RKO (cell line): ENCODE measurements at places on chromosomes 5 and 9.
A peak's percentile ranks its signal among the peaks of the same experiment; 100 is the strongest.

GRCh38 chr9:37528652-37529471 lies 43.1 kb downstream of the POLR1E start:
- no peak for DNase-seq

DNA sequence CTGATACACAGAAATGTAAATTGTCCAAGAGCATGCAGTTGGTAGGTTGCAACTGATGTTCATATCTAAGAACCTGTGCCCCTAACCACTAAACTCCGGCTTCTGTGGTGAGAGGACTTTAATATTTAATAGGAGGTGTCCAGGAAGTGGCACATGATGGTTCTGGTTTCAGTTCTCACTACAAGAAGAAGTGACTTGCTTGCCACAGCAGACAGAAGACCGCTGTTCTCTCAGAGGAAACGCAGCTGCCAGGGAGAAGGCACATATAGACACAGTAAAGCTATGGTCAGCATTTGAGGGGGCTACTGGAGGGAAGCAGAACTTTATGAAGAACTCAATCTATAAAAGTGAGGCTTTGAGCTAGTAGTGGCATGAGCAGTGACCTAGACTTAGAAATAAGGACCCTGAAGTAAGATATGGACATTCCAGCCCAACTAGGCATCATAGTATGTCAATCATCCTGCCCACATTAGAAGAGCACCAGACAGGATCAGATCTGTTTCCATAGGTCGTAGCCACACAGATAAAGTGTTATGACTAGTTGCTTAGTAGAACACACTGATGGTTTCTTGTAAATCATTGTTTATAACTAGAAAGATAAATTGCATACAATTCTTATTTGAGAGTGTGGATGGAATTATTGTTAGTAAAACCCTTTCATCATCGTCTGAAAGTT lies 36.4 kb upstream of the DAB2 start:
- no peak for DNase-seq

- no peak for DNase-seq
These were observed 83.4 kb downstream of the TRIO start for GRCh38 chr5:14226554-14226953.

- no peak for DNase-seq
These were observed 38.5 kb downstream of the TARS1 start for GRCh38 chr5:33479311-33479710.

- DNase-seq: peak; percentile 68
These were observed 1.2 kb upstream of the SLC4A9 start for GRCh38 chr5:140358738-140359310.

GRCh38 chr5:92371889-92372235 lies 988.7 kb upstream of the ARRDC3 start:
- peak; percentile 5 for DNase-seq

DNA sequence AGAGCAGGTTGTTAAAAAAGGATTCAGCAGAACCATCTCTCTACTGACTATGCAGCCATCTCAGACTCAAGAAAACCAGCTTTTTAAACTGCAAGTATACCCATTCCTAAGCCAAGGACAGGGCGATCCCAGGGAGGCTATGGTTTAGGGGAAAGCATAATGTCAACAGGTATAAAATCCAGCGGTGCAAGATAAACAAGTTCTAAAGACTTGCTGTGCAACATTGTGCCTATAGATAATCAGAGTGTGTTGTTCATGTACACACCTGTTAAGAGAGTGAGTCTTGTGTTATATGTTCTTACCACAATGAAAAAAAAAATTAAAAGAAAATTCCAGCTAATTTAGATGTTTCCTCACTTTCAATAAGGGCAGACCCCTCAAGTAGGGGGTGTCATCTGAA lies 63.6 kb upstream of the DIRAS2 start:
- DNase-seq: no peak

DNA sequence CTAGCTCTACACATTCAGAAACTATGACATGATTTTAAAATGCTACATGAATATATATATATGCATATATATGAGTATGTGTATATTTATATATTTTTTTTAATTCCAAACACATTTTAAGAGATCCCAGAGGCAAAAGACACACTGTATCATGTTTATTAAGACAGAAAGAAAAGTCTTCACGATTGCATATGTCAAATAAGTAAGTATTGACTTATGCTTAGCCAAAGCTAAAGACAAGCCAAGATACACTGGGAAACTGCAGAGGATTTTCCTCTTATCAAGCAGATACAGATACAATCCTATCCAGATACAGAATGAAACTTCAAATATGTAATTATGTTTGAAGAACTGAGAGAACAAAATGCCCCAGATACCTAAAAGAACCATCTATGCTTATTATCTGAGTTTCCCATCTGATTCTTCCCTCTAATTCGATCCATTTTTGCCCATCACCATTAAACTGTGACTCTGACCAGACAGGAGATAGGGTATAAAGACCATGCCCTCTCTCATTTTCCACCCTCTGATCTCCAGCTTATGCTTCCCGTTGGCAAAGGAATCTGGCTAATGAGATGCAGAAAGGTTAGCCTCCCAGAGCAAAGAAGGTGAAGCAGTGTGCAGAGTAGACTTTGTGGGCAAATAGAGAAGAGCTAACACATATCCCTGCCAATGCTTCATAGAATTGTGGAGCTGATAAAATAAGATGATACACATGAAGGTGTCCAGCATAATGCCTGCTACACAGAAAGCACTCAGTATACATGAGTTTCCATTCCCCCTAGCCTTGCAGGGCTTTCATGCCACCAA lies 131.0 kb upstream of the TARS1 start:
- no peak for DNase-seq

GRCh38 chr9:116274293-116274692 lies 120.7 kb downstream of the PAPPA start:
- no peak for DNase-seq

GRCh38 chr5:96758621-96759020 lies 49.1 kb downstream of the ERAP1 start:
- no peak for DNase-seq

GRCh38 chr9:81530310-81530810 lies 159.0 kb downstream of the TLE1 start:
- no peak for DNase-seq

GRCh38 chr5:169354921-169355320 lies 54.0 kb upstream of the SLIT3 start:
- no peak for DNase-seq

DNA sequence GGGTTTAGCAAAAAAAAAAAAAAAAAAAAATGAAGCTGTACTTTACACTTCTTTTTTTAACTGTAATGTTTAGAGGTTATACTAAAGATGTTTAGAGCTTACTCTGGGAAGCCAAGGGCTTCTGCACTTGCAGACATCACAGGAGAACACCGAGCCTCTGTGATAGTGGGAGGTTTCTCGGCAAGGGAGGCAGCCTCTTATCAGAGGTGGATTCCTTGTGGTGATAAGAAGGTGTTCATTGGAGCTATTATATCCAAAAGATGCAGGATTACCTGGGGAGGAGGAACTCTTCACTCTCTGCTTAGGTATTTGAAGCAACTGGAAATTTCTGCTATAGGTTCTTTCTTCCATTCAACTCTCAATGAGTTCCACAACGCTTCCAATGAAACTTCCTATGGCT lies 171.2 kb upstream of the SLC12A2 start:
- DNase-seq: no peak

DNA sequence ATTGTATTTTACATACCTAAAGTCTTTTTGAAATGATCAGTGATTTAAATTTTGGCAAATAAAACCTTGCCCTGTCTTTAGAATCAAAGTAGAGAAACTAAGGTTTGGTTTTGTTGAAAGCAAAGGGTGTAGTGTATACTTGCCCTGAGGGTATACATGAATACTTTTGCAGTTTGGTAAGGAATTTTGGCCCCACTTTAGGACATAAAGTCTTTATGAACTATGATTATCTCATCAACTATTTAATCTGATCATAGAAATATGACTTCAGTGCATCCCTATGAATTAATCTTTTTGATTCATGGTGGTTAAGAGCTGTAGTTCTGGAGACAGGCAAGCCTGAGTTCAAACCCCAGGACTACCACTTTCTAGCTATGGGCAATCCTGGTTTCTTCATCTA lies 17.7 kb downstream of the RAD1 start:
- no peak for DNase-seq

DNA sequence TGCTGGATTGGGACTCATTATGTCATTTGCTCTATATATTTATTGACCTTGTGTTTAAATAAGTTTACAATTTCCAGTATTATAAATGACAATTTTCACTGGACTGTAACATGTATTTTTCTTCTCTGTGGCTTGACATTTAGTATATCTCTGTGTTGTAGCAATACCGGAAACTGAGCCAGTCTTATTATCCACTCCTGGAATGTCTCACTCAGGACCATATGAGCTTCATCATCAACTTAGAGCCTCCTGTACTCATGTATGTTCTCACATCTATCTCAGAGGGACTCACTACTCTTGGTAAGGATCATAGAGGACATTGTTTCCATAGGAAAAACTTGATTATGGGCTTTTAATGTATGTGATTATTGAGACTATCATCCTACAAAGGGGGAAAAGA lies 66.5 kb upstream of the TLX3 start:
- no peak for DNase-seq

DNA sequence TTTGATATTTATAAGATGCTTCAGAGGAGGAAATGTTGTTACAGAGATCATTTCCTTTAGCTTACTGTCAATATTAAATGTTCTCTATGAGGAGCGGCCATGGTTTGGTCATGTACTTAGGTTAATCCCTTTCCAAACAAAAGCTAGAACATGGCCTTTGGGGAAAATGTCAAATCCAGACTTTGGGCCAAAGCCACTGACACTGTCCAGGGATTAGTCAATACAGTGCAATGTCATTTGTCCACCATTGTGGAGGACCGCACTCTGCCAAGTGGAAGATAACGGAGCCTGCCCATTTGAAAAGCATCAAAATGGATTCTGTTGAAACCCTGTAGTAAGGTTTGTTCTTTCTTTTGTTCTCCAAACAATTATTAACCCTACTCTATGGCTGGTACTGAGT lies 50.1 kb downstream of the FRMPD1 start:
- DNase-seq: no peak

- peak; percentile 68 for DNase-seq
These were observed 8.2 kb downstream of the RPP25L start for GRCh38 chr9:34603610-34604231.

DNA sequence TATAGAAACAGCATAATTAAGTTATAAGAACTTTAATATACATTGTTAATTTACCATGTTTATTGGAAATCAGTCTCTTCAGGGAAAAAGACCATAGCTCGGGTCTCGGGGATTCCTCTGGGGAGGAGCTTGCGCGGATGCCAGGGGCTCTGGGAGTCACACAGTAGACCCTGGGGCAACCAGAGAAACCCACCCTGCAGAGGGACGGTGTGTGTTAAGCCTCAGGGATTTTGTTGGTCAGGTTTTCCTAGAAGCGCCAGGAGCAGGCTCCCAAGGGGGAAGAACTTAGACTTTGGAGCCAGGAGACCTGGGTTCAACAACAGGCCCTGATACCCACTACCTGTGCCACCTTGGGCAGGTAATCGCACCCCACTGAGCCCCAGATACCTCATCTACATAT lies 297.9 kb downstream of the MED10 start:
- DNase-seq: no peak

GRCh38 chr9:93905473-93906133 lies 49.6 kb downstream of the BARX1 start:
- no peak for DNase-seq

- peak; percentile 43 for DNase-seq
These were observed 27.4 kb downstream of the SNX30 start for GRCh38 chr9:112777914-112778313.

- DNase-seq: no peak
These were observed 5.5 kb downstream of the MARCHF3 start for GRCh38 chr5:127024821-127025220.

DNA sequence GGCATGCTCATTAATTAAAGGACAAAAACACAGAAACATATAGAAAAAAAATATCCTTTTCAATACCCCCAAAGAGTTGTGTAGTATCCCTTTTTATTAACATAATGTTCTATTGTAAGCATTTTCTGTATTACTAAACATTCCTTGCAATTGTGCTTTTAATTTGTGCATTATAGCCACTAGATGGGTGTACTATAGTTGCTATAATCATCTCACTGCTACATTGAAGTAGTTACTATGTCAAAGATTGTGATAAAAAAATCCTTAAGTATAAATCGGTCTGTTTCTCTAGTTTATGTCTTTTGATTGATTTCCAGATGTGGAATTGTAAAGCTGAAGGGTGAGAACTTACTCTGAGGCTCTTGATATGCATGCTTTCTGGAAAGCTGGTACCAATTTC lies 21.4 kb downstream of the FREM1 start:
- no peak for DNase-seq

DNA sequence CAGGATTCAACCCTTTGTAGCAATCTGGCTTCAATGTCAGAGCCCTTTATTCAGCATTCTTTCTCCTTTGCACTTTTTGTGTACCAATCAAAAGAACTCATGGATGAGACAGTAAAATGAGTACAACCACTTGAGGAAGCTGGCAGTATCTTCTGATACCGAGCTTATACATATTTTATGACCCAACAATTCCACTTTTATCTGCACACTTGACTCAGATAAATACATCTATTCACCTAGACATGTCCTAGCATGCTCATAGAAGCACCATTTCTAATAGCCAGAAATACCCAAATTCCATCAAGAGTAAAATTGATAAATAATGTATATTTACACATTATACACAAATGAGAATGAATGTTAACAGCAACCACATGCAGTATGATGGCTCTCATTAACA lies 111.2 kb upstream of the PTGER4 start:
- DNase-seq: no peak

DNA sequence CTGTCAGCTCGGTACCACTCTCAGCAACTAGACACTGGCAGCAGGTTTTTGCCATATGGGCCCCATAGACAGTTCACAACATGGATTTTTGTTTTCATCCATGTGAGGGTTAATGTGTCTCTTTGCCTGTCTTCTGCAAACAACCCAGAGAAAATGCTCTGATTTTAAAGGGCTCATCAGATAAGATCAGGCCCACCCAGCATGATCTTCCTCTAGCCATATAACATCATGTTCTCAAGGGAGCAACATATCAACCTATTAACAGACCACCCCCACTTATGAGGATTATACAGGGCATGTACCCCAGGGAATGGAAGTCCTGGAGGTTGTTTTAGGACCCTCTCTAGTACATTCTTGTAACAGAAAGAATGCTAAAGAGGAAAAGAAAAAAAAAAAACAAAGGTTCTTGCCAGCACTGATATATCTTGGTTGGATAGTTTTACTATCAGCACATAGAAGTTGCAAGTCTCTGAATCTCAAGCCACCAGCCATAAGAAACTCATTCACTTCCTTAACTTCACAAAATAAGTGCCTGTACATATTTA lies 1015.1 kb downstream of the TLE4 start:
- no peak for DNase-seq

- DNase-seq: no peak
These were observed 51.5 kb downstream of the PSD2 start for GRCh38 chr5:139847091-139847490.
